ENCODE measurements at places on chromosomes 3 and 15.

GRCh38 chr3:139269984-139270383 lies 73.8 kb upstream of the MRPS22 start:
- DNase-seq = no peak

- no peak for DNase-seq
Measured at GRCh38 chr3:24451461-24452099, 43.1 kb downstream of the THRB start.

- DNase-seq = no peak
Measured at GRCh38 chr3:50278880-50279224, at the start of gene LSMEM2. Gene LSMEM2 (plus strand): TSS chr3:50279087. CDS start chr3:50279114, 27 bp downstream.

DNA sequence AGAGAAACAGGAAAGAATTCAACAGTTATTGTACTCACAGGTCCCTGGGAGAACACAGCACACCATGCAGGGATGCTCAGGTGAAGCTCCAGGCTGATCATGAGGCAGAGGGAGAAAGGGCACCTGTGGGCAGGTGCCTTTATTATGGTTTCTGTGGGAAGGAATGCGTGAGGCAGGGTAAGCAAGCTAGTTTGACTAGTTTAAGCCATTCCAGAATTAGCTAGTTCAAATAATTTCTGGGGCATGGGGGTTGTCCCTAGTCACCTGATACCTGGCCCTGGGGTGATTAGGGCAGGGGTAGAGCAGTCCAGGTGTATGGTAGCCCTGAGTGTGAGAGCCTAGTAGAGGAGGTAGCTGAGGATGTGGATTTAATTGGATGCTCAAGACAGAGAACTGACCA lies 47.9 kb upstream of the DCLK3 start:
- DNase-seq = no peak

DNA sequence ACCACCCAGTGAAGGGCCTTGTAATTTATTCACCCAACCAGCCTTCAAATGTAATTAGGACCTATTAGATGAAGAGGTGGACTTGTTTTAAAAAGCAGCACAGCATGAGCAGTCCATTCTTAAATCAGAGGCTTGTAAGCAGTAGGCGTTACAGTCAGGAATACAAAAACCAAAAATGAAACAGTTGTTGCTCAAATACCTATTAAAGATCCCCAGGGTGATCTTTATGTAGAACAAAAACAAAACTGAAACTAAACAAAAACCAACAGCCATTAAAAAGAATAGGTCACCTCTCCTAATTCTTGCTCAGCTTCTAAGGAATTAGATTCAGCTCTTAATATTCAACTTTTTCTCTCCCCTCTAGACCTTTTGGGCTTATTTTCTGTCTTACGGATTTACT lies 104.9 kb upstream of the ST8SIA2 start:
- DNase-seq = no peak

GRCh38 chr15:67822537-67823313 lies 2.6 kb upstream of the SKOR1 start:
- no peak for DNase-seq

DNA sequence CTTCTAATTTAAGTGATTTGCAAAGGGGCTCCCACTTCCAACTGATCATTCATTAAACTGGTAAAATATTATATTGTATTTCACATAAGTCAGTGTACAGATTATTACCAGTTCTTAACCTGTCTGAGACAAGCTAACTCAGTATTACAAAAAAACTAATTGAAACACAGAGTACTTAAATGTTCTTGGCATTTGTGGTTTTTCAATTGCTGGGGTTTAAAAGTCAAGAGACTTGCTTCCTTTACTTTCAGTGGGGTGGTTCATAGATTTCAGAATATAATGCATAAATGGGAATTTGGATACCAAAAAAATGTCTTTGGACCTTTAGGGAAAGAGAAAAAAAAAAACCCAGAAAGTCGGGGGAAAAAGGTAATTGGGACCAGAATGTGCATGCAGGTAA lies 85.0 kb downstream of the ATP10A start:
- no peak for DNase-seq

DNA sequence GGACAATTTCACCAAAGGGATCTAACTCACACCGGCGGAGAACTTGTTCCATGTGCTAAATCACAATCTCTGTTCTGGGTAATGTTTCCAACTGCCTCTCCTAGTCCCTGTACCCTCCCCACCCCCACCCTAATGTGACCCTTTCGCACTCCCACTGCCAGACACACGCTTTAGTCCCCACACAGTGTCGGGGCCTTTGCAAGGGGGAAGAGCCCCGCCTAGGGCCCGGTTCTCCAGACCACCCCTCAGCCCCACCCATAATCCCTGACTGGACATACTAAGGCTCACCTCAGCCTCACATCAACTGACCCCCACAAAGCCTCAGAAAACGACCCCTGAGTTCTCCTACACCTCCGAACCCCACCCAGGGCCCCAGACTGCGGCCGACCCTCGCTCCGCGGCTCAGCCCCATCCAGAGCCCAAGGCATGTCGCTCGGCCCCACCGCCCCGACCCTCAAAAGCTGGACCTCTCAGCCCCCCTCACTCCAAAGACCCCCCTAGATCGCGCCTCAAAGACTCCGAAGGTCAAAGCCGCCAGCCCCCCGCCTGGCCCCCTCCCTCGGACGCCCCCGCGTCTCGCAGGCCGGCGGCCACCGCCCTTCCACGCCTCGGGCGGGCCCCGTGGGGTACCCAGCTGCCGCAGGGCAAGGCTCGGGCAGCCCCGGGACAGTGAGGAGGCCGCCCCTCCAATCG lies 72.0 kb upstream of the MAP4 start:
- peak; percentile 24 for DNase-seq

GRCh38 chr3:69866988-69867720 lies 127.9 kb downstream of the MITF start:
- DNase-seq = no peak

DNA sequence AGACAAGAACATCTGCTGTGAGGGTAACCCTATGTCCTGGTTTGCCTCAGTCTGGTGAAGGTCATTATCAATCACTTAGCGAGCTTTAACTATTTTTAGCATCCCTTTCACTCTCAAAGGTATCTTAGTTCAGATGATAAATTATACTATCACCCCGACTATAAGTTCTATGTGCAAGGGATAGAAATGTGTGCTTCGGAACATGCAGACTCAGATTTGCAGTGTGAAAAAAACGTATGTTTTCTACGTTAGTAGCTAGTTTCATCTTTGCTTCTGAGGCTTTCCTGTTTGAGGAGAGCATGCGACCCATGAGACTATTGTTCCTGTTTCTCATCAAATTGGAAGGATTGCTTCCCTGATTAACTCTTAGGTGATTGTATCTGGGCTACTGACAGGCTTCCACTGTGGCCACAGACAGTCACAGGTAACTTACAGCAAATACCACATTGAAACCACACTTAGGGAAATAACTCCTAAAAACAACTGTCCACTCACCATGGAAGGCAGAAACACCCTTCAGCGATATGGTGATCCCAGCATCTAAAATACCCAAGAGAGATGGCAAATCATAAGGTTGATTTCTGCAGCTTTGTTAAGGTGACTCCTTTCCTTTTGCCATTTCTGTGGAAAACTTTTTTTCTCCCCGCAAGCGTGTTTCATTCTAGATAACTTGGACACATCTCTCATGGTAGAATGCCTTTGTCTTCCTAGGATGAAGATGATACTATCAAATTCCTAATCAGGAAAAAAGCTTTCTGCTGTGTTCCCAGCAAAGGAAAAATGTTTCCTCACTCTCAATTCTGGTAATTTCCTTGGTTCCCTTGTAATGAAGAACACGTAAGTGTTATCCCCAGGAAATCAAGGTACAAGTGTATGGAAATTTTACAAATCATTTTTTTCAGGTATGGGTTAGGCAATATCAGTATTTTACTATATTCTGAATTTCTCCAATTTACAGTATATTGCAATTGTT lies 5.2 kb downstream of the GCSAM start:
- no peak for DNase-seq

GRCh38 chr15:81146006-81146405 lies 11.9 kb downstream of the CFAP161 start:
- no peak for DNase-seq

DNA sequence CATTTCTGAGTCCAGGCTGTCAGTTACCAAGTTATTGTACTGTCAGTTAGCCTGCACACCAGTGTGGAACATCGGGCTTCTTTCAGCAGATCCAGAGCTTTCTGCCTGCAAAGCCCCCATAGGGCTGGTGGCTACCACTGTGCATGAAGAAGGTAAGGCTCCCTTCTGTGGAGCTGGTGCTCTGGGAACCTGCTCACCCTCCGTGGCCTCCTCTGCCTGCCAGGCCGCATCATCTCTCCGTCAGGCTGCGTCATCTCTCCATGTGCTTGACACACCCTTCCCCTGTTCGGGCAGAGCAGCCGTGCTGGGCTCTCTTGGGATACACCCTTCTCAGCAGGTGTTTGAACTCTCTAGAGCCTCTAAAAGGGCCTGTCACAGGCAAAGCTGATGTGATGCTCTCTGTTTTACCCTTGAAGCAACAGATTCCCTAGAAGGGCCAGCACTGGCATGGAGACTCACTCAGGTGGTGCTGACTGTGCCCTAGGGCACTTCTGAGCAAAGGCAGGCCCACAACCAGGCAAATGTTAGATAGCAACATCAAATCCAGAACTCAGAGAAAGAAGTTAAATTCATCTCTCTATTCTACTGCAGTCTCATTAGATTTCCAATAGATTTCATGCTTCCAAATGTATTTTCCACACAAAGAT lies 261.1 kb downstream of the EPHB1 start:
- DNase-seq = no peak

DNA sequence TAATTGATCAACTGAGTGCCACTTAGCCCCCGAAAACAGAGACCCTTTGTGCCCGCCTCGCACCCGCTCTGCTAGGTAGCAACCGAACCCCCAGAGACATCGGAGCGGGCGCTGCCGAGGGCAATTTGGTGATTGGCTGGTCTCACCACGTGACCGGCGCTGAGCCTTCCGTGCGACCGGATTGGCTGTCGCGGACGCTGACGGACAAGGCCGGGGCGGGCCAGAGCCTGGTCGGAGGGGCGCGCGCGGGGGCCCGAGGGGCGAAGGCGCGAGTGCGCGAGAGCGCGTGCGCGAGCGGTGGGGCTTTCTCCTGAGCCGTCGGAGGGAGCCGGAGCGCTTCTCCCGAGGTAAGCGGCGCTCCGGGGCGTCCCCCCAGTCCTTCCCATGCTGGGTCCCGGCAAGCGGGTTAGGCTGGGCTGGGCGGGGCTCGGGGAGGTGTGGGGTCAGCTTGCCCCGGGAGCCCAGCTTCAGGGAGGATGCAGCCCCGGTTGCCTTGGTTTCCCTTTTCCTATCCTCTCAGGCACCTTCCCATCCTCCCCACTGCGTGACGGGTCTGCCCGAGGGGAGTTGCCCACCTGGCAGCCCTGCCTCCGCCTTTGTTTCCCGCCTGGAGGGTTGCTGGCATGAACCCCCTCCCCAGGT lies at the start of gene TMEM108:
Gene TMEM108 (plus strand): TSS at position 303 of the 642 bp plus-strand sequence.
- no peak for DNase-seq

DNA sequence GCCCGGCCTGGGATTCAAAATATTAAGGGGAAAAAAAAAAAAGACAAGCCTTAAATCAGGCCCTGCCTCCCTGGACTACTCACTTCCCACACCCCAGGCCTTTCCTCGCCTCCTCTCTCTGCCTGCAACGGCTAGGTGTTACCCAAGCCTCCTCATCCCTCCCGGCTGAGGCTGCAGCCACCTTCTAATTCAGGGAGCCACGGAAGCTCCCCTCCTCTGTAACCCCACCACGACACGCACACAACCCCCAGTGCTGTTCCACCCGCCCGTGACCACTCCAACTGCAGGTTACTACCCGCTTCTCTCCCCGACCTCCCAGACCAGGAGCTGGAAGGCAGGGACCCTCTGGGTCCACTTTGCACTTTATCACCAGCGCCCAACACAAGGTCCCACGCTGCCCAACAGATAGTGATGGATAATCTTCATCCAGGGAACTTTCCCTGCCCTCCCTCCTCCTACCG lies 936 bp downstream of the KIF7 start:
- DNase-seq = no peak

- DNase-seq = no peak
Measured at GRCh38 chr3:172079326-172079976, 40.1 kb downstream of the FNDC3B start.

DNA sequence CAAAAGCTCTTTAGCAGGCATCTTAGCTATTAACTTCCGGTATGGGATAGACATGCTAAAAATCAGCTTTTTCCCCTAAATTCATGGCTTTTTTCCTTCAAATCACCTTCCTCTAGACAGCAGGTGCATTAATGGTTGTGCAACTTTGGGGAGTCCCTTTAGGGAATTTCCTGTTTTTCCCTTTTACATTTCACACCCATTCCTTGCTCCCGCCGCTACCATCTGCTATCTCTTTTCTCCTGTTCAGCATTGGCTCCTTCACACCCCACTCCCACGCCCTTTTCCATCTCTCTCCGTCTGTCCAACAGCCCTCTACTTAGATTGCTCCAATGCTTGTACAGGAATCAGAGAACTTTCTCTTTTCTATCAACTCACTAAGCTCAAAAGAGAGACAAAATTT lies 43.4 kb downstream of the FEZF2 start:
- DNase-seq = peak; percentile 7

DNA sequence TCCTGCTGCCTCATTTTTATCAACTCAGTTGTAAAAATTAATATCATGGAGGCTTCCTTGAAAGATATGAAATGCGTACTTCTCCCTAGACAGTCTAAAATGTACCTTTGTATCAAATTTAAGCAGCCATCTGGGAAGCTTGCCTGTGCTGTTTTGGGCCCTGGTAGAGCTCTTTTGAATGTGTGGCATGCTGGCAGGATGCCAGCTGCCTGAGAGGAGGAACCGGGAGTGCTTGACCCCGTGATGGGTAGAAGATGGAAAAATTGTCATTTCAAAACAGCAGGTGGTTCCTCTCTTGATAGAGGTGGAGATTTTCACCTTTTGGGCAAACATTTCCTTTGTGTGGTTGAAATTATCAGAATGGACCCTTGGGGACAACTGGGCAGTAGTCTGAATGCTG lies 245.3 kb downstream of the RPLP1 start:
- DNase-seq = no peak

DNA sequence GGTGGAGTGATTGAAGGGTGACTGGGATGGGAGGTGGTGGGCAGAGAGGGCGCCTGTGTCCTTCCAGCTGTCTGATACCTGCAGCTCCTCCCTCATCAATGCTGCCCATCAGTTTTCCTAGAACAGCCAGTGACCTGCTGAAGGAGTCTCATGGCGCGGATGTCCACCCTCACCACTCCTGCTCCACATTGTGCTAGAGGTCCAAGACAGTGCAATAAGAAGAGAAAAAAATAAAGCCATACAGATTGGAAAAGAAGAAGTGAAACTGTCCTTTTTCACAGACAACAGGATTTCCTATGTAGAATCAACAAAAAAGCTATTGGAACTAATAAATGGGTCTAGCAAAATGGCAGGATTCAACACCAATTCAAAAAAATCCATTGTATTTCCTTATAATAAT lies 7.4 kb downstream of the ZDHHC19 start:
- no peak for DNase-seq

GRCh38 chr3:31541089-31541488 lies 8.4 kb downstream of the STT3B start:
- DNase-seq = no peak

- DNase-seq = peak; percentile 84
Measured at GRCh38 chr3:8579096-8579495, 65.5 kb downstream of the SSUH2 start.

GRCh38 chr3:146130881-146131371 lies 30.1 kb downstream of the PLOD2 start:
- no peak for DNase-seq

DNA sequence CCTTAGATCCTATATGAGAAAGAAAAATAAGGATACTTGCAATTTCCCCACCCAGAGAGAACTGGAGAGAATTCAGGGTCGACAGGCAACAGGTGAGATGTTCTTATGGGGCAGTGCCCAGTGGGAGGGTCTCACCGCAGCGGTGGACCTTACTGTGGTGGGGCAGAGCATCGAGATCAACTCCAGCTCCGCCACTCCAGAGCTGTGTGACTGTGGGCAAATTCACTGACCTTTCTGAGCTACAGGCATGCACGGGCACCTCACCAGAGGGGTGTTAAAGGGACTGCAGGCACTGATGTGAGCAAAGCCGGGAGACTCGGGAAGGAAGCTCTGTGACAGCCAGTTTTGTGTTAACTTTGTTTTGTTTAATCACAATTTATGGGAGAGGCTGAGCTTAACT lies 30.9 kb downstream of the RGMA start:
- no peak for DNase-seq
